NCI-H1694 (cell line): ENCODE measurements at places on chromosomes 13 and 19.

GRCh38 chr13:109381546-109382180, 404.7 kb downstream of the IRS2 start:
- no peak for DNase-seq

DNA sequence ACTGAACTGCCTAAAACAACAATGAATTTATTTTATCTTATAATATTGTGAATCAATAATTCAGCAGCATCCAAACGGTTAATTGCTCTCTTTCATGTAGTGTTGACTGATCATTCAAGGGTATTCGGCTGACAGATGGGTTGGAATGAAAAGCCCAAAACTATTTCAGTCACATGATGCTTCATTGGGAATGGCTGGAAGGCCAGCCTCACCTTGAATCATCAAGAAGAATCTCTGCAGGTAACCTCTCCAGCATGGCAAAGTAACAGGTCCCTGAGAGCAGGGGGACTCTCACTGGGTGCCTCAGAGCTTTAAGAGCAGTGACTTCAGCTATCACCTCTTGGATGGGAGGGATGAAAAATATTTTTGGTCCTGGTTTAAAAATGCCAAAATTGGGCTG, 1395.7 kb downstream of the OLFM4 start:
- DNase-seq = no peak

GRCh38 chr13:74270018-74270417, 135.8 kb upstream of the KLF12 start:
- no peak for DNase-seq

- DNase-seq = no peak
Measured at GRCh38 chr13:40341501-40341900, 324.9 kb downstream of the FOXO1 start.

GRCh38 chr19:38877781-38878574, at the start of gene RINL:
RINL (minus strand) TSS chr19:38878275; CDS start chr19:38876742, 1,533 bp downstream.
- DNase-seq = no peak

DNA sequence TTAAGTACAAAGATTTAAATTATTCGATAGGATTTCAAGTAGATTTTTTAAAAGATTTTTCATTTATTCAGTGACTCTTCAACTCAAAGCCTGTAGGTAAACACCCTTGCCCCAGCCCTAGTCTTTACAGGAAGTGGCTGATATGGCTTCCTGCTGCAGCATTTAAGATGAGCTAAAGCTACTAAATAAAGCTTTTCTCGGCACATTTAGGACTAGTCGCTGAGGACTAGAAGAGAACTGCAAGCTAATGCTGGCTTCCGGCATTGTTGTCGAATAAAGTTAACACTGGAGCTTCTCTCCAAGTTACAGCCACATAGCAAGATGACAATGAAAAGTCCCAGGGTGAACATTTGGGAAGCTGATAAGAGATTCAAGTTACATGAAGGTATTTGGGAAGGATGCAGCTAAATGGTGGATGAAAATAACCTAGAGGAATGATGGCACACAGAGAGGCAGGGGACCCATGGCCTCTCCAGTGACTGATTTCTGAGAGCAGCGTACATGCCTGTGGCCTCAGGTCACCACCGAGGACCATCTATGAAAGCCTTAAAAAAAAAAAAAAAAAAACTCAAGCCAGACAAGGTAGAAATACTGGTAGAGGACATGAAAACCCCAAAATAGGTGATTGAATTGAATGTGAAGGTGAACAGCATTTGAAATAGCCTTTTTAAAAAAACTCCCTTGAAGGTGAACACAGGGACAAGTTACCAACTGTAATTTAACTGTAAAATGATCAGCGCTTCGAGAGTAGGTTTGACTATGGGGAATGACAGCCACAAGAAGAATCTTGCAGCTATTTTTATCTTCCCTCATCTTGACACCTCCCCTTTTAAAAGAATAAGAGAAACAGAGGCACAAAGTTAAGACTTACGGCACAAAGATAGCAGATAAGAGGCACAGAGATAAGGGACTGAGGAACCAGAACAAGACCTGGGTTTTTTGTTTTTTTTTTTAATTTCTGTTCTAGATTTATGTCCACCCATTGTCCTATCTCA, 155.4 kb downstream of the DCT start:
- DNase-seq = no peak

GRCh38 chr13:62129000-62129551, 713.4 kb upstream of the PCDH20 start:
- DNase-seq = no peak

DNA sequence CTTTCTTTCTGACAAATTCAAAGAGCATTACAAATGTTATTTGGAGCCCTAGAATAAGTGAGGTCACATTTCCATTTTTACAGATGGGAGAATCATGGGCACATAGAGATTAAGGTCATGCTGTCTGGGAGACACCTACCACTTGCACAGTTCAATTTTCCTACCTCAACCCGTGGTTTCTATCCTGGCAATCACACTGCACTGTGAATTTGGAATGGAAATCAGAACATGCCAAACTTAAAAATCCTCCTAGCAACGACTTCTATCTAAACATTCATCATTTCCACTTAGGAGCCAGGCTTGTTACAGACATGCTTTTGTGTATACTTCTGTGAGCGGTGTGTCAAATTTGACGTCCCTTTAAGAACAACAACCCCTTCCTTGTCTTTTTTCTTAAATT, 251.5 kb downstream of the DNAJC15 start:
- DNase-seq = no peak

- DNase-seq = no peak
Measured at GRCh38 chr13:64556376-64556775, 2673.8 kb downstream of the PCDH9 start.
